Globus pallidus (tissue), 1 donor: ENCODE measurements at places on chromosomes 3 and 15.

- DNase-seq: no peak
These were observed 214.5 kb downstream of the SLC9A9 start for GRCh38 chr3:143633816-143634215.

- no peak for DNase-seq
These were observed 2.5 kb upstream of the OGG1 start for GRCh38 chr3:9747267-9747666.

DNA sequence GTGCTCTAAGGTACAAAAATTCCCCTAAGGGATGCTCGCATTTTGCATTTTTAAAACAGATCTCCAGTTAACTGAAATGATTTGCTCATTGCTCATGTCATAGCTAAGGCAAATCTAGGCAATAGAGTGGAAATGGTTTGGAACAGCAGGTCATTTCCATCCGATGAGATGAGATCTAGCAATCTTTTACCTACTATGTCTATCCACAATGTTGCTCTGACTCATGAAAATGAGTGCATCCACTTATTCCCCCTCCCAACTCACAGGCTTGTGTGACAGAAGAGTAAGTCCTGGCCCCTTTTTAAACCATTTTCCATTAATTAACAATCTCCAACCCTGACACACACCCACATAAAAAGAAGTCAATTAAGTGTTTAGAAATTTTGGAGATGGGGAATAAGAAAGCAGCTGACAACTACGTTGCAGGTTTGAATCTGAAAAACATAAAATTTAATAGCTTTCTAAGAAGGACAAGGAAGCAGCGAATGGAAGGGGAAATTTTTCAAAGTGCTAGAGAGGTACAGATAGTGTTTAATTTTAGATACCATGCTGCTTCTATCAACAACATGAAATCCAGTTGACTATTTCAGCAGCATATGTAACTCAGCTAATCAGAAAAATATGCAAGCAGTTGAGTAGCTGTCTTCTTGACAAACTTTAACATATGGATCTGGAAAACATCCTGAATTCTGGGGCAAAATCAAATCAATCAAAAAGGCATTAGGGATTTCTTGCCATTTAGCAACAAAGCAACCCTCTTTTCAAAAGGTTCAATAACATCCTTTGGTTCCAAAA, 112.0 kb downstream of the TMCO5A start:
- DNase-seq: no peak

- DNase-seq: no peak
These were observed 15.4 kb downstream of the IDH2 start for GRCh38 chr15:90086868-90087268.

DNA sequence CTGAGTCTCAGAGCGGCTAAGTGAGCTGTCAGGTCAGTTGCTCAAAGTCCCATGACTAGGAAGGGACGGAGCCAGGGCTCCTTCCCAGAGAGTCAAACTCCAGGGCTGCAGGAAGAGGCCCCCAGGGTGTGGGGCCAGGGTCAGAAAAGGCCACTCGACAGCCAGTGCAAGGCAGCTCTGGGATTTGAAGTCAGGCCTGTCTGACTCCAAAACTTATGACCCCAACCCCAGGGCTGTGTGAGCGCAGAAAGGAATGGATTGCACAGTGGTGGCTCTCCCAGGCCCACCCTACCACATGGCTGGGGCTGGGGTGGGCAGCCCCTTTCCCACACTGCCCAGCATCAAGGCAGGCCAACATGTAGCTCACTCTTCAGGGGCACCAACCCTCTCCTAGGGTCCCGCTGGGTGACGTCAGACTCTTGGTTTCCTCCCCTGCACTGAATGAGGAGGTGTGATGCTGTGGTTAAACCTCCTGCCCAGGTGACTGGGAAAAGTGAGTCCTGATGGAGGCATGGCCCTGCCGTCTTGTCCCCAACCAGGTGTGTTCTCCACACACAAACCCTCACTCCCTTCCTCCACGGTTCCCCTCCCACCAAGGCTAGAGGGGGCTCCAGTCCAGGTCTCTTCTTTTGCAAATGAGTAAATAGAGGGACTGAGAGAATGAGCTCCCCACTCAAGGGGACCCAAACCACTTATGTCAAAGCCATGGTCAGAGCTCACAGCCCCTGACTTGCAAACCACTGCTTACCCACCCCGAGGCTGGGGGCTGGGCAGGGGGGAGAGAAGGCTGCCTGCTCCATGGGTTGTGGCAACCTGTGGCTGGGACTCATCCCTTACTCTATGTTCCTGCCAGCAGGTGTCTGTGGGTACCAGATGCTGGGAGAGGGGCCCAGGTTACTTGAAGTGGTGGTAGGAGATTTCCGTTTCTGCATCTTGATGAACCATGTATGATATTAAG, 23.8 kb upstream of the CORO2B start:
- DNase-seq: no peak

- no peak for DNase-seq
These were observed 5.2 kb downstream of the OPA1 start for GRCh38 chr3:193598202-193598601.

DNA sequence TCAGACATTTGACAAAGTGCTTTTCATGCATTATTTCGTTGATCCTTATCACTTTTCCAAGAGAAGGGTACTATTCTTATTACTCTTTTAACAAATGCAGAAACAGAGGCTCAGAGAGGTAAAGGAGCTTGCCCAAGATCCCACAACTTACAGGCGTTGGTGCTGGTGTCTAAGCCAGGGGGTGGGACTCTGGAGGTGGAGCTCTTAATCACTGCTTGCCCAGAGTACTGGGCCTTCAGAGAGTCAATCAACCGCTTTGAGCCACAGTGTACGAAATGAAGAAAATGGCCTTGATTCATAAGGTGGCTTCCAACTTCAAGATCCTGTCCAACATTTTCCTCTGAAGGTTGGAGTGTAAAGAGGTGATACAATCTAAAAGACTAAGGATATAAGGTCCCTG, 211.5 kb downstream of the NECTIN3 start:
- no peak for DNase-seq

GRCh38 chr3:183701744-183702143, 4.1 kb downstream of the YEATS2 start:
- DNase-seq: no peak

DNA sequence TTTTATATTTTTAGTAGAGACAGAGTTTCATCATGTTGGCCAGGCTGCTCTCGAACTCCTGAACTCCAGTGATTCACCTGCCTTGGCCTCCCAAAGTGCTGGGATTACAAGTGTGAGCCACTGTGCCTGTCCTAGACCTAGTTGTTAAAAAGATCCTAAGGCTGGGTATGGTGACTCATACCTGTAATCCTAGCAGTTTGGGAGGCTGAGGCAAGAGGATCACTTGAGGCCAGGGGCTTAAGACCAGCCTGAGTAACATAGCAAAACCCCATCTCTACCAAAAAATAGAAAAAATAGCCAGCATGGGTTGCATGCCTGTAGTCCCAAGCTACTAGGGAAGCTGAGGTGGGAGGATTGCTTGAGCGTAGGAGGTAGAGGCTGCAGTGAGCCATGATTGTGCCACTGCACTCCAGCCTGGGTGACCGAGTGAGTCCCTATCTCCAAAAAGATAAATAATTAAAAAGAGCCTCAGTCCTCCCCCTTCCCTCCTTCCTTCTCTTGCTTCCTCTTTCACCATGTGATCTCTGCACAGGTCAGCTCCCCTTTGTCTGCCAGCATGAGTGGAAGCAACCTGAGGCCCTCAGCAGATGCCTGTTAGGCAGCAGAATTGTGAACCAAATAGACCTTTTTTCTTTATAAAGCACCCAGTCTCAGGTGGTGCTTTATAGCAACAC, 9.8 kb upstream of the FNDC3B start:
- DNase-seq: no peak

DNA sequence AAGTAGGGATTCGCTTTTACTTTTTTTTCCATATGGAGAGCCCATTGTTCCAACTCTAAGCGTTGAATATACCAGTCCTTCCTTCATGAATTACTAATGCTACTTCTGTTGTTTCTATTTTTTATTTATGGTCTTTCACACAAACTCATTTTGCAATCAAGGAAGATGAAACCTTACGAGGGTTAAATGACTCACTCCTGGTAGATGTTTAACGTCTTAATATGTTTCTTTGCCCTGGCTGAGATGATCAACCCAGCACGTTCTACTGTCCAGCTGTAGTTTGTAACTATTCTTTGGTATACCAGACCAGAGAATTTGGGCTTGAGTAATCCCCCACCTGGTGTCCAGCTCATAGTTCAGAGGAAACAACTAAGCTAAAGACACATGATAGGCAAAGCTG, 23.1 kb downstream of the CDCP1 start:
- DNase-seq: no peak

DNA sequence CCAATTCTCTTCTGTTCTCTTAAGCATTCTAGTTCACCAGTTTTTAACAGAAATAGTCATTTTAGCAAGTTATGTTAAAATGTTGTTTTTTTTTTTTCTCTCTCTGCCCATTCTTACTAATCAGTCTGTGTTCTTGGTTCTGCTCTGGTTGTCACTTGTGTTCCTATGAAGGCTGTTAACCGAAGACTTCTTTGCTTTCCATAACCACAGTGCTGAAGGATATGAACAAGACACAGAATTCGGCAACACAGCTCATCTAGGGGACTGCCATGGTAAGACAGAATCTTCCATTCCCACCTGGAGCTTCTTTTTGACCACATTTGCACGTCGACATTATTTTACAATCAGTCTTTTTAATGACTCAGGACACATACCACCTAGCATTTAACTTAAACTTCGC, 49.1 kb downstream of the SEMA6D start:
- DNase-seq: no peak

DNA sequence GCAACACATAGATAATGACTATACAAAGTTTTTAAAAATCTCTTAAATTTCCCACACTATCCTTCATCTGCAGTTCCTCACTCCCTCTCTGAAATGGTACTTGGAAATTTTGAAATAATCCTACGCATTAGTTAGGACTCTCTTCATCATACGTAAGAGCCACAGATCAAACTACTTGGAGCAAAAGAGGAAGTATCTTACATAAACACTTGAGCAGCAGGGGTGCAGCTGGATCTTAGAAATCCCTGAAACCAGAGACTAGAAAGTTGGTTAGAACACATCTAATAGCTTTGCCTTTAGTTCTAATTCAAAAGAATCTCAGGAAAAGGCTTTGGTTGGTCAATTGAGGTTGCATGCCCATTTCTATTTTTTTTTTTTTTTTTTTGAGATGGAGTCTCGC, 38.8 kb upstream of the ZNF445 start:
- DNase-seq: no peak

DNA sequence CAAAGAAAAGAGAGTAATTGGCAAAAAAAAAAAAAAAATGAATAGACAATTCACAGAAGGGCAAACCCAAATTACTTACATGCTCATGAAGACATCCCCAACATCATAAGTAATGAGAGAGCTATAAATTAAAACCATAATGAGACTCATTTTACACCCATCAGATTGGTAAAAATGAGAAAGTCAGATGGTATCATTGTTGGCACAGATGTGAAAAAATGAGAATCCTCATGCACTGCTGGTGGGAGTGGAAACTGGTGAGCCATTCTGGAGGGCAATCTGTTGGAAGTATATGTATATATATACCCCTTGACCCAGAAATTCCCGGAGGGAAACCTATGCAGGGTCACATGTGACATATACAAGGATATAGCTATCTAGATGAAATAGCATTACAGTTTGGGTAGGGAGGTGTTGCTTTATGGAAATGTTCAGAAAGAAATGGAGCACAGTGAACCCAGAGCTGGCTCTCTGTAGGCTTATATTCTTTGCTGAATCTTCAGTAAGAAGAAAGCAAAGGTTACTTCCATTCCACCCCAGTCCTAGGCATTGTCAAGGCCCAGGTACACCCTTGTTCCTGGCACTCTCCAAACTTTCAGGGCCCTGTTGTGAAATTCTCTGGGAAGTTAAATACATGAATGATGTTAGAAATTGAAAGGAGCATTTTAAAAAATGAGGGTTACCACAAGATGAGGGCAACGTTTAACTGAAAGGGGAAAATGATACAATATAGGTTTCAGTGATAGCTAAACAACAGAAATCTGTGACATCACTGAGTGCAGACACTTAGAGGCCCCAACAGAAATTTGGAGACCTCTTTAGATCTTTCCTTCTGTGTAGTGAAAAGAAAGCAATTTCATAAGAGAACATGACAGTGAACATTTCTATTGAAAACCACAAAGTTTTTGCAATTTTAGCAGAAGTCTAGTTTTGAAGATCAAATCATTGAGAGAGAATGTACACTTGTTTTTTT, 132.7 kb upstream of the TPRG1 start:
- no peak for DNase-seq

- no peak for DNase-seq
These were observed 145.7 kb upstream of the BFSP2 start for GRCh38 chr3:133254151-133254550.

- no peak for DNase-seq
These were observed 133.9 kb upstream of the WNT5A start for GRCh38 chr3:55621026-55621422.

GRCh38 chr3:123522320-123523022, 62.4 kb downstream of the HACD2 start:
- DNase-seq: no peak
